ENCODE measurements at places on chromosomes 1 and 21.

- no peak for DNase-seq
Observed at GRCh38 chr1:23555986-23556634, 3.2 kb downstream of the ID3 start.

- DNase-seq: no peak
Observed at GRCh38 chr1:79322511-79323027, 316.0 kb upstream of the ADGRL4 start.

DNA sequence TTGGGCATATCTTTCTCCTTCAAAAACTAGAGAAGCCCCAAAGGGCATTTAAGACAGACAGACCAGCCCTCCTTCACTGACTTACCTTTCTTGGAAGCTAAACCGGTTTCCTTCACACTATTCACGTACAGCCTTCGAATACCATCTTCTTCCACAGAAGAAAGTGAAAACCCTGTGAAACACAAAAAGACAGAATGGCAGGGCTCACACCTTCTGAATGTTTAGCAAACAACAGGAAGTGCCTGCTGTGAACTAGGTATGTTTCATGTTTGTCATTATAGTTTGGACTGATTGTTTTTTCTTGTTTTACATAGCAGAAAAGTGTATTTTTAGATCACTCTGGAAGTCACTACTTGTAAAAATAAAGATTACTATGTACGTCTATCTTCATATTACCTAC, 148.6 kb upstream of the KRTAP19-8 start:
- peak; percentile 46 for DNase-seq

- DNase-seq: peak; percentile 58
Observed at GRCh38 chr1:22105611-22106207, 37.2 kb downstream of the WNT4 start.

DNA sequence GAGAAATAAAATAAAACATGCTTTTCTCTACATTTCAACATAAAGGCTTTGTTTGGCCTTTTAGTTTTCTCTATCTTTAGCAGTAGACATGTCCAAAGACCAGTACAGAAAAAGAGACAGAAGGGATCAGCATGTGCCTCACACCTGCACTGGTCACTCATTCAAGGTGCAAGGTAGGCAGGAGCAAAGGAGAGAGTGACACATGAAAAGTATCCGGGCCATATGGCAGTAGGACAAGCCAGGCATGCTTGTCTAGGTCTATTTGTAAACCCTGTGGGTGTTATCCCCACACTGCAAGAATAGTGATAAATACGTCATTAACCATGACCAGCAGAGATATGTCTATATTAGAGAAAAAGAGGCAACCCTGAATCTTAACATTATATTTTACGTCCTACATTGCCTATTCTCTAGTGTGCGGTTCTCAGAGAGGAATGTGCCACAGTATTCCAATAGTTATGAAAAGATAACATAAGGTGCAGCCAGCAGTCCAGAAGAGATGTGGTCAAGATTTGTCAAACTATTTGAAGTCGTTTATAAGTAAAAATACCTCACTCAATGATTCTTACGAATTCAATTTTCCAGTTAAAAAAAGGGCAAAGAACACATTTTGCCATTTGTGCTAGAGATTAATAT, 32.1 kb downstream of the PRRX1 start:
- DNase-seq: no peak

GRCh38 chr21:14519000-14519399, 27.1 kb downstream of the SAMSN1 start:
- DNase-seq: no peak

GRCh38 chr1:206963740-206964139, 6.5 kb downstream of the FCAMR start:
- DNase-seq: no peak

- no peak for DNase-seq
Observed at GRCh38 chr21:45453308-45453950, 48.5 kb downstream of the COL18A1 start.

DNA sequence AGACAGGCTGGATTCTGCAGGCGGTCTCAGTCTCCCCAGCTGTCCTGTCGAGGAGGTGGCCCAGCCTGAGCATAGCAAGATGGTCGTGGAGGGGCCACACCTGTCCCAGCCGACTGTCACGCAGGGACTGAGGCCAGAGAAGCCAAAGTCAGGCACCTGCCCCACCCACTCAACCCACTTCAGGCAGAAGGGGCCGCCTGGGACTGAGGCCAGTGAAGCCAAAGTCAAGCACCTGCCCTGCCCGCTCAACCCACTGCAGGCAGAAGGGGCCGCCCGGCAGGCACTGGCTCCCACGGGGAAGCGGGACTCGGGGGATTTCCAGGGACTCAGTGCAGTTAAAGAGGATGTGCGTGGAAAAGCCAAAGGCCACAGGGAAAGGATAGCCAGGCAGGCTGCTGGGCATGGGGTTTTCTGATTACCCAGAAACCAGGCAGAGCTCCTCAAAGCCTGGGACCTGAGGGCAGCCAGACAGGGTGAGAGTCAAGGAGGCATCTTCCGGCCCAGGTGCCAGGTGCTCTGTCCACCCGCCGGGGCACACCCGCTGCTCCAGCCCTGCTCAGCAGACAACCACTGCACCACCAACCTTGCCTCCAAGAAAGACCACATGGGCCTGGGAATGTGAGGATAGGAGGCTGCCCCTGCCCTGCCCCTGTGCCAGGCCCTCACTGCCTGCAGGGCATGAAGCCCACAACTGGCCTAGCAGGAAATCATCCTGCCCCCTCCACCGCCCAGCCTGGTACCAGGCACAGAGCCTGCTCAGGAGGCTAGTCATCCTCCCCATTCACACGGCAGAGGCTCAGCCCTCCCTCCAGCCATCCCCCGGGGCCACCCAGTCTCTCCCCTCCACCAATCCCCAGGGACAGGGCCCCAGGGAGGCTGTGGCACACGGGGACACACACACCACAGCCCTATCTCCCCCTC, 41.0 kb downstream of the MEGF6 start:
- no peak for DNase-seq

GRCh38 chr1:181548497-181548896, 65.2 kb downstream of the CACNA1E start:
- no peak for DNase-seq

DNA sequence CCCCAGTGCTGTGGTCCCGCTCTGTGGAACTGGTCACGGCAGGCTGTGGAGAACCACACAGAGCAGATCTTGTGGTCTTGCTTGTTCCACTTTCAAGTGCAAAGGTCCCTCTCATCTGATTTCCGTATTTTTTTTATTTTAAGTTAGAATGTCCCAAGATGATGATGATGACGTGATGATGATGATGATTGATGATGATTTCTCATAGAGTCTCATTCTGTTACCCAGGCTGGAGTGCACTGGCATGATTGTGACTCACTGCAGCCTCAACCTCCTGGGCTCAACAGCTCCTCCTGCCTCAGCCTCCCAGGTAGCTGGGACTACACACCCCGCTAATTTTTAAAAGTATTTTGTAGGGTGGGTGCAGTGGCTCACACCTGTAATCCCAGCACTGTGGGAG, 12.2 kb downstream of the EVA1C start:
- DNase-seq: no peak

DNA sequence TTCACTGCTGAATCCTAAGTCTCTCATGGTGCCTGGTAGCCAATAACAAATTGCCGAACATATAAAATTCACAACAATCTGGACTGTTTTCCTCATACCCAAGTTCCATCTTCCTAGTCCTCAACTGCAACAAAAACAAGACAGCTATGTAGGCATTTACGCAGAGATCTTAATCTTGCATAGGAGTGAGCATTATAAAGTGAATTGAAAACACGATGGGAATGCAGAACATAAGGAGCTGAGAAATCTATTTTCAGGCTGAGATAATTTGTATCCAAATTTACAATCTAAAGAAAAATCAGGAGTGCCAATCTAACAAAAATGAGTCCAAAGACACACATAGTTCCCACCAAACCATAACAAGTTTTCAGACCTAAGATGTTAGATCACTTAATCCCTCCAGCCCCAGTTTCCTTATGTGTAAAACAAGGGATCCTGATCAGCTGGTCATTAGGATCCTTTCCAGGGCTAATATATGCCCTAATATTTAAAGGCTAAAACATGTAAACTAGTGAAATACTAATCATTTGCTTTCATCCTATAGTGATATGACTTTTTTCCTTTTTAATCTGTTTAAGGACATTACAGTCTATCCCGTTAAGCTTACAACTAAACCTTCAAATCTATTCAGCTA, 1.9 kb downstream of the SLC16A1 start:
- DNase-seq: no peak

GRCh38 chr1:212162635-212163034, 122.6 kb upstream of the PPP2R5A start:
- peak; percentile 16 for DNase-seq

- peak; percentile 32 for DNase-seq
Observed at GRCh38 chr1:156122519-156123355, 8.2 kb downstream of the LMNA start.

- DNase-seq: no peak
Observed at GRCh38 chr1:219441884-219442283, 171.0 kb downstream of the ZC3H11B start.

DNA sequence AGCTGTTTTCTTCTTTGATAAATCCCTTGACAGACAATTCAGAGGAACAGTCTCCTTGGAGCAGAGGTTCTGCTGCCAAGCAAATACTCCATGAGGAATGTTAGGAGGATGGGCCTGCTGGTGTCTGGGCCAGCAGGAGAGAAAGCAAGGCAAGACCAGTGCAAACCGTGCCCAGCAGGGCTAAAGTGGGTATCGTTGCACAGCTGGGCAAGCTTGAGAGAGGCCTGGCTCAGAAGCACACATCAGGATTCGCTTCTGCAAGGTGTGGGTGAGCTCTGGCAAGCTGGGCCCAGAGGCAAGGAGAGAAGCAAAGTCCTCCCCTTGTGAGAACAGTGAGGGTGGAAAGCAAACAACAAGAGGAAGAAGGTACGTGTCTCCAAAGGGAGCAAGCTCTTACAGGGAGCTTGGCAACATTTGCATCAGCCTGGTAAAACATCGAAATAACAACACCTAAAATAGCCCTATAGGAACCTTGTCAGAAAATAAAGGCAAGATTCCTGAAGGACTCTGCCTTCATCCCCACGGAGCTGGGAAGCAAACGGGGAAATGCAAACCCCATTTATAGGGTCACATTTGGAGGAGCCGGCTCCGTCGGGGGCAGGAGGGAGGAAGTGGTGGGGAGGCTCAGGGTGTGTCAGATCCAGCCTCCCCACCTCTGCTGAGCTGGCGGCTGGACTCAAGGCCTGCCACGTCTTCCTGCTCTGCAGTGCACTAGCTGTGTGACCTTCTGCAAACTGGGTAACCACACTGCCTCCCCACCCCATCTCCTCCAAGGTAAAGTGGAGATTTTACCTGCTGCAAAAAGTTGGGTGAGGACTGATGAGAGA, 62.3 kb upstream of the HIVEP3 start:
- DNase-seq: no peak

GRCh38 chr1:224482619-224483018, 48.0 kb upstream of the WDR26 start:
- no peak for DNase-seq

- DNase-seq: no peak
Observed at GRCh38 chr1:39754906-39755504, 16.1 kb downstream of the OXCT2 start.

GRCh38 chr21:18951271-18952038, 547.9 kb upstream of the TMPRSS15 start:
- DNase-seq: no peak

- no peak for DNase-seq
Observed at GRCh38 chr1:50183378-50184133, 74.8 kb downstream of the ELAVL4 start.

- no peak for DNase-seq
Observed at GRCh38 chr1:93659822-93660503, 21.7 kb downstream of the BCAR3 start.

- no peak for DNase-seq
Observed at GRCh38 chr1:241550318-241550717, 18.1 kb downstream of the KMO start.

DNA sequence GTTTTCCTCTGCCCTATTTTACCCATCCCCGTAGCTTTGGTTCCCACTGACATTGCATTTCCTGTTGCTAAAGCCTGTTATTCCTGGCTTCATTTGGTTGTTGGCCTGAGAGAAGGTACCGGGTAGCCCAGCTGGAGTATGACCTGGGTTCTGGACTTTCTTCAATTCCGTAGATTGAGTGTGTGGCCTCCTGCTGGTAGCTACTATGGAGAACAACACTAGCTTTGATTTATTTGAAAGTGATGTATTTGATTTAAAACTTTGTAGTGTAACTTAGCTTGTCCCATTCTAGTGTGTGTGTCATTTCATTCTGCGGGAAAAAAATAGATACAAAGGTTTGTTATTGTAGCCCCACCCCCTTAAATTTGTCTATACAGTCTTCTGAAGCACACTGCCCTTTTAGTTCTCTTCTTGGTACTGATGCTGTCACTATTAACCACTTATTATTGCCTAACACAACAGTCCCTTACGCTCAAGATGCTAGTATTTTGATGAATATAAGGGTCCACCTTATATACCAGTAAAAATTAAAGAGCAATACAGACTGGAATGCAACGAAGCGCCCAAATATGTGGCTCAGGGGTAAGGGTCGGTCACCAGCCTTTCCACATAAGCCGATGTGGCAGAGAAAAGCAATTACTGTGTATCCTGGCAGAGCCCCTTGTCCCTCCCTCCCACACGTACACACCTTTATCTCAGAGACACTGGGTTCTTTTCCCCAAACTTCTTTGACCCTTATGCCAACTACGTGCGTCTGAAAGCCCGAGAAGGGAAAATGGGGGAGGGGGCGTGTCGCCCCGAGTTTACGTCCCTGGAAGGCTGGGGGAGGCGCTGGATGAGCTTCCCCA, 643 bp upstream of the MOV10 start:
- peak; percentile 43 for DNase-seq

DNA sequence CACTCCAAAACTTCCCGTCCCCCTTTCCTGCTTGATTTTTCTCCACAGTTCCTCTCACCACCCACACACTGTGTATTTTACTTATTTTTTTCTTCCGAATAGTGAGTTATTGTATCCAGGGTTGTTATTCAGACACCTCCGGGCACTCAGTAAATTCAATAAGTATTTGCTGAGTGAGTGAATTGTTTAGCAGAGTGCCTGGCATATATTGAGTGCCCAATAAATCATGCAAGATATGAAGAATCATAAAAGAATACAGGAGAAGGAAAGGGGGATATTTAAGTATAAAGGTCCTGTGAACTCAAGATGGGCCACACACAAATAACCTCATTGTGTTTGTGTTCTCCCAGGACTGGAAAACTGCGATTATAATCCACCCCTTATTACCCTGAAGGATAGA, 139.9 kb downstream of the GALNT2 start:
- no peak for DNase-seq

- no peak for DNase-seq
Observed at GRCh38 chr1:243930822-243931671, 81.0 kb upstream of the AKT3 start.

DNA sequence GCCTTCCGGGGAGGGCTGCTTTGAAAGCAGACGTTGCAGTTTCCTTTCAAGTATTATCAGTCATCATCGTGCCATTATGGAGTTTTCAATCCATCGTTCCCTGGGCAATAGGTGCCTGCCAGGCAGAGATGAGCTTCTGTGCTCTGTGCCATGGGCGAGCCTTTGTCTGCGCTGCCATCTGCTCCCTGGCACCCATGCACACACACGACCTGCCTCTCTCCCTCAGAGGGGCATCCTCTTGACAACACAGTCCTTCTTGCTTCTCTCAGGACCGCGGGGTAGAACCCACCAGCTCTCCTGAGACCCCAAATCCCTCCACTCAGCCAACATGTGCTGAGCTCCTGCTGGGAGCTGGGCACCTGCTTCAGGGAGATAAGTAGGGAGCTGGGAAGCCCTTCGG, 149.3 kb downstream of the HMGB4 start:
- DNase-seq: no peak
